ENCODE measurements at places on chromosomes 3 and 15.

- no peak for DNase-seq
Observed at GRCh38 chr3:56291953-56292352, 176.3 kb downstream of the ERC2 start.

DNA sequence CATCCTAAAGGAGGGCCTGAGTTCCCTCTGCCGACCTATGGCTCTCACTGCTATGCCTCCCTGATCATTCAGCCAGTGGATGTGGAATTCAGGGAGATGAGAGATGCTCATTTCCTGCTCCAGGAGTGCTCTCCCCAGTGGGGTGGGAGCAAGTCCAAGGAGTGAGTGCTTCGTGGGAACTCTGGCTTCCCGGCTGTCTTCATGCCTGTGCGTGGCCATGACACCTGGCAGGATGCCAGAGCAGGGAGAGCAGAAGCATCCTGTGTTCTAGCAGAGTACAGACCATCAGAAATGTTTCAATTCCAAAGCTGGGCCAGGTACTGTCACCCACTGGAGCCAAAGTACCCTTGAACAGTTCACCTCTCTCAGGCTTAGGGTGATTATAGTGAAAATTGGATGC, 45.1 kb downstream of the APH1B start:
- DNase-seq = no peak

GRCh38 chr3:16794257-16794656, 90.5 kb upstream of the PLCL2 start:
- no peak for DNase-seq

GRCh38 chr3:99799422-99799821, 18.2 kb upstream of the CMSS1 start:
- no peak for DNase-seq

GRCh38 chr3:194132465-194133286, 3.3 kb upstream of the HES1 start:
- no peak for DNase-seq

DNA sequence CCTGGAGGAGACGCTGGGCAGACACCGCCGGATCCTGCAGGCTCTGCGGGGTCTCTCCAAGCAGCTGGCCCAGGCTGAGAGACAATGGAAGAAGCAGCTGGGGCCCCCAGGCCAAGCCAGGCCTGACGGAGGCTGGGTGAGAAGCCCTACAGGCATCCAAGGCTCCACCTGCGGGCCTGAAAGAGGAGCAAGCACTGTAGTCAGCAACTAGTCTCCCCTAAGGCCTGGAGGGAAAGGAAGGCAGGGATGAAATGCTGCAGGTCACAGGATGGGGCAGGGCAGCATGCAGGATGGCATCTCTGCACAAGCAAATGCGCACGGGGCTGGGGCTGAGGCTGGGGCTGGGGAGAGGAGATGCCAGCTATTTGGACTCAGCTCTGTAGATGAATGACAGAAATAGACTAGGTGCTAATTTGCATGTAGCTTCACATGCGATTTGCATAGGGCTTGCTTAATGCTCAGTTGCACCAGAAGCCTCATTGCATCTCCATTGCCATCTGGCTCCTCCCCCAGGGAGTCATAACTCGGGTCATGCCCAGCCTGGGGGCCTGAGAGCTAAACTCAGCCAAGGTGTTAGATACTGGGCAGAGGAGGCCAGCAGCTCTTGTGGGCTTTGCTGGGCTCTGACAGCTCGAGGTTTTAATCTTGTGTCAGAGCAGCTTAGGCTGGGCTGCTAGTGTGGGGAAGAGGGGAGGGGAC, 5.2 kb upstream of the CPLX3 start:
- DNase-seq = no peak

- DNase-seq = no peak
Observed at GRCh38 chr15:98543237-98543636, 105.1 kb upstream of the IGF1R start.

DNA sequence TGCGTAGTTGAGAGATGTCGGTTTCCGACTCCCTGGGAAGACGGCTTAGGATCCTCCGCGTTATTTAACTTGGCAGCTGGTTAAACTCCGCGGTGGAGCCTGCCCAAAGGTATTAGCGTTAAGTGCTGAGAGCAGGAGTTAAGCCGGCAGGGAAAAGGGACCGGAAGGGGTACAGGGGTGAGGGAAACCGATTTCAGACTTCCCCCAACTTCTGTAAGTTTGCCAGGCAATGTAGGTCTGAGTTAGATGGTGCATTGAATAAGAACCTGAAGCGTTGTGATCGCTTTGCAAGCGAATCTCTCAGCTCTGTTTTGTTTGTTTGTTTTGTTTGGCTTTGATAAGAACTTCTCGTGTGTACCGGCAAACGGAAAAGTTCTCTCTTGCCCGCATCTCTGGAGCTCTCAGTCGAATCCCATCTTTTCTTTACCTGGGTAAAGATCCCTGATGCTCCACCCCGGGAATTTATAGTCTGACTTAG, 6.0 kb upstream of the FEZF2 start:
- no peak for DNase-seq

DNA sequence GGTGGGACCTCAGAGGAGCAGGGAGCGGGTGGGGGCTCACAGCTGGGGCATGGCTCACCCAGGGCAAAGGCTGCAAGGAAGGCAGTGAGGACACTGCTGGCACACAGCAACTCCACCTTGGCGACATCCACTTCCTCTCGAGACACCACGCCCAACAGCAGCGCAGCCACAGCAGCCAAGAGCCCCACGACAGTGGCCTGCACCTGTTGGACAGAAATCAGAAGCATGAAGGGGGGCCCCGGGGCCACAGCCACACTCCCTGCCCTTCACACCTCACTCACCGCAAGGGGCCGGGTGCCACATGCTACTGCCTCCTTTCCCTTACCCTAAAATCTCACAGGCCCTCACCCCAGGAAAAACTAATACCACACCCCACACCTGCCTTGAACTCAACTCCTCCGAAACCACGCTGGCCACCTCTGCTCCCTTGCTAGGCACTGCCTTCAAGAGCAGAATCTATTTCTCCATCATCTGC, 57.3 kb downstream of the ROPN1B start:
- DNase-seq = no peak

DNA sequence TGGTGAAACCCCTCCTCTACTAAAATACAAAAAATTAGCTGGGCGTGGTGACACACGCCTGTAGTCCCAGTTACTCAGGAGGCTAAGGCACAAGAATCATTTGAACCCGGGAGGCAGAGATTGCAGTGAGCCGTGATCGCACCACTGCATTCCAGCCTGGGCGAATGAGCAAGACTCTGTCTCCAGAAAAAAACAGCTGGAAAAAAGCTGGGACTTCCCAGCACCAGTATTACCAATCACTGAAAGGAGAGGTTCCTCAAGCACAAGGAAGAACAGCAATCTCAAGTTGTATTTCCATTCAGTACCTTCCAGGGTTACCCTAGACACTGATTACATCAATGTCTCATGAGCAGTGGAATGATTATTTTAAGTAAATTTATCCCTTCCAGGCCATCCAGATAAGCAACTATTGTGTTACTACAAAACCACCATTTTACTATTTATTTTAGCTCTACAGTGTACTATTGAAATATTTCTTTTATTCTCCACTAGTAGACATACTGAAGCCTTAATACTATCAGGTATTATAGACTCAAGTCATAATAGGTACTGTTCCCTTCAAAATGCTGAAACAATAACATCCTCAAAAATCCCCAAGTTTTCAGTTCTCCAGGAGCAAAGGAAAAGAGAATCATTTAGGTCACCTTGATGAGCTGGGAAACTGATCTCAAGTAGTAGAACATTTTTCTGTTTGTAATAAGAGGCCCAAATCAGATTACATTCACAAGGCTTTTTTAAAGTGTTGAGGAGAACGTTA, 54.8 kb upstream of the VGLL4 start:
- no peak for DNase-seq

- DNase-seq = no peak
Observed at GRCh38 chr3:31345581-31345980, 187.1 kb upstream of the STT3B start.
